ENCODE measurements at places on chromosomes 13 and 19. TPM values are rescaled to one million over a fixed set of nuclear protein-coding genes. Genes with fewer than 3 reads are reported as not detected.

Gene CERS1
- 0.32 TPM for total RNA-seq

DNA sequence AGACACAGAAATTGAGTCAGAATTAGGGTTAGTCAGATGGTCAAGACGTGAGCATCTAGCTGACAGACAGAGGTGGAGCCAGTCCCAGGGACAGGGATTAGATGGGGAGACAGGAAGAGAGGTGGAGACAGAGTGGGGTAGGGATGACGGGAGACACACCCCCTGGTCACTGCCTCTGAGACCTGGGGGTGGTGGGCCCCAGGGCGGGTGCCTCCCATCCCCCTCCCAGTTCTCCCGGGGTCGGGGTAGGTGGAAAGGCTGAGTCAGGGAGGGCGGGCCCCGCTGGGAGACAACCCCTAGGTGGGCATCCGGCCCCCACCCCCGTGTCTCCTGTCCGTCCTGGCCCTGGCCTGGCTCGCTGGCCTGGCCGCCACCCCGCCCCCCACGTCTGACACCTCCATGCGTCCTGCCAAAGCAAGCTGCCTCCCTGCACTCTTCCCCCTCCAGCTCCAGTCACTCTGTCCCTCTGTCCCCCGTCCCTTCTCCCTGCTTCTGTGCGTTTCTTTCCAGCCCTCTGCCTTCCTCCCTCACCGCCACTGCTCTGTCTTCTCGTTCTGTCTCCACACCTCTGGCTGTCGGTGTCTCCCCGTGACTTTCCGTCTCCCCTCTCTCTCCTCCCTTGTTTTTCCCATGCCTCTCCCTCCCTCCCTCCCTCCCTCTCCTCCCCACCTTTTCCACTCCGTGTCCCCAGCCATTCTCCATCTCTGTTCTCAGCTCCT lies 15.1 kb downstream of the CCDC97 start:
- peak; percentile 94 for DNase-seq

Gene TNFSF9
- total RNA-seq, result 0.32 TPM

DNA sequence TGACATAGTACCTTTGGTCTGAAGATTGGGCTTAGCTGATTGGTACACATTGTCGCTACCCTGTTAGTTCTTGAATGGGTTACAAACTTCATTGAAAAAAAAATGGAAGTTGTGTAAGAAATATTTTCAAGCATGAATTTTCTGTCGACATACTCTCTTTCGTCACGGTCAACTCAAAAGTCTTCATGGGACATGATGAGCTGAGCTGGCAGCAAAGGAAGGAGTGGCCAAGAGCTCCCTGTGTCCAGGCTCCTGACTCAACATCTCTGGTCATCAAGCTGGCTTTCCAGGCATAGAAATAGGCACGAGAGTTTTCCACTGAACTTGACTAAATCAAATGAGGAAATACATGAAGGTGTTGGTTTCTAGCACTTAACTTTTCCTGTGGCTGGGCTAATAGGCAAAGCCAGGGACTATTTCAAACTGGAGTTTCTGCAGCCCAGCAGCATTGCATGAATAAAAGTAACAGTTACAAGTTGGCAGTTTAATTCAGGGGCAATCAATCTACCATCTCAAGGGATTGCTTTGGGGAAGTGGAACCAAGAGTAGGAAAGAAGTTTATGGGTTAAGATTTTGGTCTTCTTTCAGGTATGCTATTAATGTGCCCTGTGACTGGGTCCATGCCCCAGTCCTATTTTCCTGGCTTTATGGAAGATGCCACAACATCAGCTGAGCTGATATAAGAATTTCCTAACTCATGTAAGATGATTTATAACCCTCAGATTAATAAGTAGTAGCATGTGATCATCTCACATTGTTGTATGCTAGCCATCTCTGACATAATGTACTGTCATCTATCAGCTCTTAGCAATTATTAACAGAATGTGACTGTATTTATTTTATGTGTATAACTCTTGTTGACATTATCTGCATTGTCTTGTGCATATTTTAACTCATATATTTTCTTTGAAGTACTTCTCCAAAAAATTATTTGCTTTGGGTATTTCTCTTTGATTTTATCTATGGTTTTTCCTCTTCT lies 385.8 kb downstream of the DLEU7 start:
- no peak for DNase-seq

Gene ADAT3
- total RNA-seq, result 3.9 TPM

Gene ZNF610
- 0.97 TPM for total RNA-seq

Gene PLK5
- total RNA-seq, result not detected

Gene EPSTI1
- 15.1 TPM for total RNA-seq

Gene PROZ
- total RNA-seq, result not detected

Gene TMEM161A
- 18.1 TPM for total RNA-seq

- peak; percentile 87 for DNase-seq
Observed at GRCh38 chr19:18551631-18552030, 6.0 kb upstream of the KXD1 start.

GRCh38 chr13:41520660-41521630 lies 63.6 kb downstream of the RGCC start:
- no peak for DNase-seq

DNA sequence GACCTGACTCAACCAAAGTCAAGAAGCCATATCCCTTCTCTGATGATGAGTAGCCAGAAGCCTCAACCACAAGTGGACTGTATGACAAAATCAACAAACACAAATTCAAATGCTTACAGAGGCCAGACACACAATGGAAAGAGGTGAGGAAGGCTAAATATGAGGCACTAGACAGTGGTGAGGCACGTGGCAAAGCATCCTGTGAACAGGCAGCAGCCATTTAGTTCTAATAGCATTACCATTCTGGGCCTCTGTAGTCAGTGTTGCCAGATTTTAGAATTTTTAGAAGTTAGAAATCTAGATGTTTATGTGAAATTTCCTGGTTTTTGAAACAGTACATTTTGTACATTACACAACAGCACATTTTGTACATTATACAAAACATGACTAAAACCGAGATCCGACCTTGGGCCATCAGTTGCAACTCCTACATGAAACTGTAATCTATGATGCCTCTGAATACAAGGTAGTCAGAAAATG lies 403.3 kb downstream of the COG6 start:
- DNase-seq, result peak; percentile 66

GRCh38 chr13:62551588-62551987 lies 1135.9 kb upstream of the PCDH20 start:
- DNase-seq, result no peak

GRCh38 chr13:38954844-38955243 lies 35.8 kb downstream of the STOML3 start:
- DNase-seq, result no peak

Gene ERICH4
- not detected for total RNA-seq

- DNase-seq, result no peak
Observed at GRCh38 chr13:111630406-111630805, 310.0 kb downstream of the TEX29 start.

DNA sequence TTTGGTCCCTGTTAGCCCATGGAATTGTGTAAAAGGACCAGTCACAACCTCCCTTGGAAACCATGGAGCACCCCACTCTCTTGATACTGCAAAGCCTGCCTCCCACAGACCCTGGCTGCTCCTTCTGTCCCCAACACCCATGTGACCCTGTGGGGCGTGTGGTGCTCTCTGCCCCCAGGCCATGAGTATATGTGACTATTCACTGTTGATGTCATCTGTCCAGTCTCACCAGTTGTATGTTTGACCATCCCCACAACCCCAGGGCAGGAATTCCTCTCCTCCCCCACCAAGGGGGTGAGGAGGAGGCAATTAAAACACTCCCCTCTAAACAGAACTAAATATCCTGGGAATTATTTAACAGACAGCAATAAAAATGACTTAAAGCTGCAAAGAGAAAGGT lies 35.2 kb downstream of the KCTD15 start:
- no peak for DNase-seq

Gene SULT2A1
- not detected for total RNA-seq

GRCh38 chr13:48006396-48006795 lies 5.3 kb upstream of the SUCLA2 start:
- no peak for DNase-seq

Gene DACT3
- 11.3 TPM for total RNA-seq

Gene YJEFN3
- 0.43 TPM for total RNA-seq

DNA sequence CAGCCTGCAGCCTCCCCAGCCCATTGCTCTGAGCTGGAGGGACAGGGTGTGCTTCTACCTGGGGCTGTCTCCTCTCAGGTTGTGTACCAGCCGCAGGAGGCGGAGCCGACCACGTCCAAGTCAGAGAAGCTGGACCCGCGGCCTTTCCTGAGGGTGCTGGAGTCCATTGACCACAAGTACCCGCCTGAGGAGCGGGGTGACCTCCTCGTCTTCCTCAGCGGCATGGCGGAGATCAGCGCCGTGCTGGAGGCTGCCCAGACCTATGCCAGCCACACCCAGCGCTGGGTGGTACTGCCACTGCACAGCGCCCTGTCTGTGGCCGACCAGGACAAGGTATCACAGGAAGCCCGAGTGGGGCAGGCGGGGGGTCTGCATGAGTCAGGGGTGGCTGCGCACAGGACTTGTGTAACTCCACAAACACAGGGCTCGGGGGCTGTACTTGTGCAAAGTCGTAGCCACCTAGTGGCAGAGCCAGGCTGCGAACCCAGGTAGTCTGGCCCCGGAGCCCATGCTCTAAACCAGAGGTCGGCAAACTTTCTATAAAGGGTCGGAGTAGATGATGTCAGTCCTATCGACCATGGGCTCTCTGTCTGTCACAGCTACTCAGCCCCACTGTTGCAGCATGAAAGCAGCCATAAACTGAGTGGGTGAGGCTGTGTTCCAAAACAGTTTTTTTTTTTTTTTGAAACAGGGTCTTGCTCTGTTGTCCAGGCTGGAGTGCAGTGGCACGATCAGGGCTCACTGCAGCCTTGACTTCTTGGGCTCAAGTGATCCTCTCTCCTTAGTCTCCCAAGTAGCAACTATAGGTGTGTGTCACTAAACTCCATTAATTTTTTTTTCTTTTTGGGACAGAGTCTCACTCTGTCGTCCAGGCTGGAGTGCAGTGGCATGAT lies 8.9 kb downstream of the DHX34 start:
- DNase-seq, result no peak

GRCh38 chr13:46315491-46316075 lies 71.5 kb downstream of the RUBCNL start:
- no peak for DNase-seq

DNA sequence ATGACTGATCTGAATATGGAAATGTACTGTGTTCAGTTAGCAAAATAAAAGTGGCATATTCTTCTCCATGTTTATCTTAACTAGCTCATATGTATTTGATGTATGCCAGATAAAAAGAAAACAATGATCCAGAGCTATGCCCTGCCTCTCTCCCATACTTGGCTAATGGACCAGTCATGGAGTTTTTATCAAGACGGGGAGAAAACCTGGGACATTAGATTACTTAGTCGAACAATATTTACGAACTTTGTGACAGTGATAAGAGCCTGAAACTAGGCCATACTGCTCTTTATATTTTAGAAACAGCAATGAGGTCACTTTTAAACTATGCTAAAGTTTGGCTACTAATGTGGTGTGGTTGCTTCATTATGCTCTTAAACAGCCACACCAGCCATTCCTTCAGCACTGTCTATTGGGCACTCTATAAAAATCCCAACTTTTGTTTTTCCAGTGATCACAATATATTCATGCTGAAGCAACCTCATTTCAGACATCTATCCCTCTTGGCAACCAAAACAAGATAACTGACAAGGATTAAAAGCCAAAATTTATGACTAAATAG lies 265.0 kb downstream of the FGF14 start:
- DNase-seq, result peak; percentile 12

DNA sequence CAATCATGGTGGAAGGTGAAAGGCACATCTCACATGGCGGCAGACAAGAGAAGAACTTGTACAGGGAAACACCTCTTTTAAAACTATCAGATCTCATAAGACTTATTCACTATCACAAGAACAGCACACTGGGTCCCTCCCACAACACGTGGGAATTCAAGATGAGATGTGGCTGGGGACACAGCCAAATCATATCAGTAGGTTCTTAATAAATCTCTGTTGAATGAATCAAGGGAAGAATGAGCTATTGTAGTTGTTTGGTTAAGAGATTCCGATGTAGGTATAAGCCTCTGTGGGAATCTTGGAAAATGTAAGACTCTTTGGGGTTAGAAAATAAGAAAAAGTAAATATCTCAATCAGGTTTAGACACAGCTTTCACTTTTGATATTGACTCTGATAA lies 400.2 kb downstream of the KCNRG start:
- DNase-seq, result no peak

GRCh38 chr13:26344980-26345379 lies 91.1 kb downstream of the CDK8 start:
- DNase-seq, result no peak

Gene SOHLH2
- 0.43 TPM for total RNA-seq

DNA sequence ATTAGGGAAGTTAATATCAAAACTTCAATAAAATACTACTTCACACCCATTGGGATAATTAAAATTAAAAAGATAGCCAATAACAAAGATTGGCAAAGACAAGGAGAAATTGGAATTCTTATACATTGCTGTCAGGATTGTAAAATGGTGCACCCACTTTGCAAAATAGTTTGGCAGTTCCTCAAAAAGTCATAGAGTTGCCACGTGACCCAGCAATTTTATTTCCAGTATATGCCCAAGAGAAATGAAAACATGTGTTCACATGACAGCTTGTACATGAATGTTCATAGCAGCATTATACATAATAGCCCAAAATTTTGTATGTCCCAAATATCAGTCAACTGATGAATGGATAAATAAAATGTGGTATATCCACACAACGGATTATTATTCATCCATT lies 3.3 kb downstream of the MBD3L1 start:
- no peak for DNase-seq

DNA sequence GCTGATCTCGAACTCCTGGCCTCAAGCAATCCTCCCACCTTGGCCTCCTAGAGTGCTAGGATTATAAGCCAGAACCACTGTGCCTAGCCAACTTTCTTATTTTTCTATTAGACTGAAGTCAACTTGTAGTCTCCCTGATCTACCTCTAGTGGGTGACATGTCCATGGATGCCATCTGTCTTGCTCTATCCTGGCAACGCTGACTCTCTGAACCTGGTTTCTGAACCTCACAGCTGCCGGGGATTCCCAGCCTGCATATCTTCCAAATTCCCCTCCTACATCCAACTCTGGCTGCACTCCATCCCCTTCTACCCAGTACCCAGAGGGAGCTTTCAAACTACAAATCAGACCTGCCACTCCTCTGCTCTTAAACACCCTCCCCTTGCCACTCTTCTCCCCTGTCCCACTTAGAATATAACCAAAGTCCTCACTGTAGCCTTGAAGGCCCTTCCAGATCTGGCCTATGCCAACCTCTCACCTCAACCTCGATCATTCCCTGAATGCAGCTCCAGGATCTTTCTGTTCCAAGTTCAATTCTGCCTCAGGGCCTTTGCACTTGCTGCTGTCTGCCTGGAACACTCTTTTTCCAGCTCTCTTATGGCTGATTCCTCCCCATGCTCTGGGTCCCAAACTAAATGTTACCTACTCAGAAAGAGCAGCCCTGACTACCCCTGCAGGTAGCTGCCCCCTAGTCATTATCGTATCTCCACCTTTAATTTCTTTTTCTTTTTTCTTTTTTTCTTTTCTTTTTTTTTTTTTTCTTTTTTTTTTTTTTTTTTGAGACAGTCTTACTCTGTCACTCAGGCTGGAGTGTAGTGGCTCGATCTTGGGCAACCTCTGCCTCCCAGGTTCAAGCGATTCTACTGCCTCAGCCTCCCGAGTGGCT lies 2.2 kb downstream of the CLIP3 start:
- peak; percentile 25 for DNase-seq

GRCh38 chr19:18513868-18514267 lies 8.0 kb downstream of the ELL start:
- peak; percentile 58 for DNase-seq

Gene IGFL1
- not detected for total RNA-seq

Gene ICAM5
- 5.5 TPM for total RNA-seq

GRCh38 chr19:45473682-45474605 lies 6.1 kb downstream of the FOSB start:
- DNase-seq, result no peak
